Central memory CD8-positive, alpha-beta T cell (primary cell): ENCODE measurements at places on chromosomes 2 and 18.

- DNase-seq: no peak
Measured at GRCh38 chr2:21924640-21925285, 801.0 kb downstream of the TDRD15 start.

GRCh38 chr2:235984552-235984951 is 183.6 kb downstream of the GBX2 start:
- no peak for DNase-seq

GRCh38 chr2:82852787-82853186 is 1606.3 kb downstream of the SUCLG1 start:
- no peak for DNase-seq

- no peak for DNase-seq
Measured at GRCh38 chr2:54858021-54858681, 134.7 kb downstream of the EML6 start.

- DNase-seq: no peak
Measured at GRCh38 chr2:20107776-20108175, 56.3 kb upstream of the LAPTM4A start.

DNA sequence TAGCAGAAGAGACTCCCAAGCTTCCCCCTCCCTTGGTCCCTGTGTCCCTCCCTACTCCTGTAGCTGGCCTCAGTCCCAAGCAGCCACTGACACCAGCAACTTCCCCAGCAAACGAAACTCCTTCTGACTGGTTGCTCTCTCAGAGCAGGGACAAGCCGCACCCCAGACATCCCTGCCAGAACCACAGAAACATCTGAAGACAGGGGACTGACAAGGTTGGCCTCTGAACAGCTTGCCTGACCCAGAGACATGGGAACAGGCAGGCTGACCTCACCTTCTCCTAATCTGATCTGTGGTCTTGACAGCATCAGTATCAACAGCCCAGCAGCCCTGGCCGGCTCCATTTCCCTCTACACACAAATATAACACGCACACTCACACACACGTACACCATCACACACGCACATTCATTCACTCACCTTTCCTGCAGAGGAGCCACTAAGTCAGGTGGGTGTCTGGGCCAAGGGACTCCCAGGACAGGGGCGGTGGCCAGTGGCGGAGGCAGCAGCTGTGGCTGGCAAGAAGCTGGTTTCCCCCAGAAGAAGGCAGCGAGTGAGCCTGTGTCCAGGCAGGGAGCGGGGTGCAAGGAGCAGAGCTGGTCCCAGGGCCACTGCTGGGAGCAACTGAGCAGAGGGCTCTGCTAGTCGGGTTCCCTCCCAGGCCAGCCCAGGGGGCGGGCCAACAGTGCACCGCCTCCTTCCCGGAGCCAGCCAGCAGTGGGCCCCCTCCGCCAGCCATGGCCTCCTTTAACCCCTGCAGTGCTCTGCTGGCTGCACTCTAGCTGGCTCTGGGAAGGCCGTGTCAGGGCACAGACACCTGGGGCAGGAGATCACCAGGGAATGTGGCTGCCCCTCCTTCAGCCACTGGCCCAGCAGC is 59.1 kb downstream of the TNS1 start:
- no peak for DNase-seq

GRCh38 chr18:60445341-60445740 is 72.8 kb upstream of the MC4R start:
- DNase-seq: no peak

- no peak for DNase-seq
Measured at GRCh38 chr2:206201075-206201848, 41.6 kb downstream of the EEF1B2 start.

DNA sequence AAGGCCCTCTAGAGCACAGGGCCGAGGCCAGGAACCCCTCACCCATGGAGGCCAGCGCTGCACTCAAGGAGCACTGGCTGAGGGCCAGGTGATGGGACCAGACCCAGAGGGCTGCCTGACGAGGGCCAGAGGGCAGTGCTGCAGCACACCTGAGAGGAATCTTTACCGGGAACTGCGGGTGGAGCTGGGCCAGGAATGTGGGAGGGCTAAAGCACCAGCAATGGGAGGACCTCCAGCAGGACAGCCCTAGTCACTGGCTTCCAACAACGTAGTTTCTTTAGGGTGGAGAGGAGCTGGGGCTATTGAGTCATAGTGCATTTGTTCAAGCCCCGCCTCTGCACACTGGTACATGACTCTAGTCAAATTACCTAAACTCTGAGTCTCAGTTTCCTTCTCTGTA is 143.4 kb downstream of the TMEM17 start:
- DNase-seq: no peak

GRCh38 chr2:196431957-196432356 is 207.6 kb upstream of the CCDC150 start:
- DNase-seq: no peak

GRCh38 chr2:198441246-198441645 is 636.9 kb downstream of the PLCL1 start:
- DNase-seq: no peak

GRCh38 chr2:120873958-120874887 is 138.6 kb downstream of the GLI2 start:
- no peak for DNase-seq

DNA sequence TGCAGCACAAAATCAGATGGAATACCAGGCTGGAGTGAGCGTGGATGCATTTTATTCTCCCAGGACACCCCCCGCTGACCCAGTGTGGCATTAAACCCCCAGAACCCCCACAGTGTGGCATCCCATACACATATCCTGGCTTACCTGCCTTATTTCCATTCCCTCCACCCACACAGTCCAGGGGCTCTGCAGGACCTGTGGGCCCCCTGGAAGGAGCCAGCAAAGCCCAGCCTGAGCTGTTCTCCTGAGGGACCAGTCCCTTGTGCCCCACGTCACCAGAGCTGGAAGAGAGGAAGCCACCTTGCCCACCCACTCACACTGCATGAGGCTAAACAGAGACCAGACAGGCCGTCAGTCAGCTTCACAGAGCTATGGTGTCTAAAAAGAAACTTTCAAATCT is 20.1 kb downstream of the ST8SIA5 start:
- no peak for DNase-seq

DNA sequence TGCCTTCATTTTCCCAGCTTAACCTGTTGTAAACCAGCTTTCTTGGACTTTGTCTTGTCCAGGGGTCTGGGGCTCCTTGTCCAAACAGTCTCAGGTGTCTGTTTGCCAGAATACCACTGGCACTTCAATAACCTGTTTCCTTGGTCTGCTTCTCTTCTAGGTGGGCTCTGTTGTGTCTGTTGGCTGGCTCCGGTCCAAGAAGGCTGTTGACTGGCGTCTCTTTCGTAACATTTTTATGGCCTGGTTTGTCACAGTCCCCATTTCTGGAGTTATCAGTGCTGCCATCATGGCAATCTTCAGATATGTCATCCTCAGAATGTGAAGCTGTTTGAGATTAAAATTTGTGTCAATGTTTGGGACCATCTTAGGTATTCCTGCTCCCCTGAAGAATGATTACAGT is 17.0 kb downstream of the SLC20A1 start:
- DNase-seq: no peak

DNA sequence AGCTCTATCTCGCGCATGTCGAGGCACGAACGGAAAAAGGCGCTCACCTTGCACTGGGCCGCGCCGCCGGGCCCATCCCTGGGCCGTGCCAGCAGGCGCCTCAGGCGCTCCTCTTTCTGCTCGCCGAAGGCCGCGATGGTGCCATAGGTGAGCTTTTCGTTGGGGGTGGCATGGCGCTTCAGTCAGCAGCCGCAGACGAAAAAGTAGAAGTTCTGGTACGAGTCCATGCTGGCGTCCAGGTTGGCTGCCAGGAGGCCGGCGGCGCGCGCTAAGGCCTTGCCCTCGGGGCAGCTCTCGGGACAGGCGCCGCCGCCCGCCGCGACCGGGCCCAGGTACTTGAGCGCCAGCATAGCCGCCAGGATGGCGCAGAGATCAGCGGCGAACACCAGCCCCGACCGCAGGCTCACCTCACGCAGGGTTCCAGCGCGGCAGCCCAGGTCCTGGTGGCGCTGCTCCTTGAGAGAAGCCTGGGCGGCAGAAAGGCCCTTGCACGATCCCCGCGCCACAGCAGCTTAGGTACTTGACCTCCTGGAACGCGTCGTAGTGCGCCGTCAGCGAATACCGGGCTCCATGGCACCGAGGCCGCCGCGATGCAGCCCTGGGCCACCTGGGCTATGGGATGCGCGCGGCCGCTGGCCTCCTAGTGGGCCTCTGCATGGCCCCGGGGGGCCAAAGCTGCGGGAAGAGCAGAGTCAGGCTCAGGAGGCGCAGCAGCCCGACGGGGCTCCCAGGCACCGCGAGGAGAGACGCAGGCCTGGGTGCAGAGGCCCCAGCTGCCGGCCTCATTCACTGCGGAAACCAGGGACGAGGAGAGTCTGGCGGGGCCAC is 12.8 kb downstream of the ALPG start:
- no peak for DNase-seq

DNA sequence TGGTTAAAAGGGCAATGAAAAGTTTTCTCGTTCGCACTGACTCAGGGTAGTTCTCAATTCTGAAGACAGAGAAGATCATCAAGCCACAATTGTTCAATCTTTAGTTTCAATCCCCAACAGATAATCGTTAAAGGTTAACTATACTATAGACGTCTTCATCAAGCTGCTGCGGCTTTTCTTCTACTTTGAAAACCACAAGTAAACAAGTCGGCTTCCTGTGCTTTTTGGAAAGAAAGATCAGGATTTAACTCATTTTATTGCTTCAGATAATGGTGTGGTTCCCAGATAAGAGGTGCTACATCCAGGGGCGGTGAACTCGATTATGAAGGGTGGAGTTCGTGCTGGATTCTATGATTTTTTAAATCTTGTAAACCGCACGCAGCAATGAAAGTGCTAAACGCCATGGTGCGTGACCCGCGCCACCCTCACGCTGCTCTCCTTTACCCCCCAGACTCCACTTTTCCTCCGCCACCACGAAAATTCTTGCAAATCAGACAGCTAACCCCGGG is 545 bp upstream of the CDCA7 start:
- no peak for DNase-seq

- DNase-seq: no peak
Measured at GRCh38 chr2:111667542-111668273, 216.3 kb downstream of the ANAPC1 start.

- no peak for DNase-seq
Measured at GRCh38 chr2:190266314-190266713, 53.3 kb downstream of the HIBCH start.

DNA sequence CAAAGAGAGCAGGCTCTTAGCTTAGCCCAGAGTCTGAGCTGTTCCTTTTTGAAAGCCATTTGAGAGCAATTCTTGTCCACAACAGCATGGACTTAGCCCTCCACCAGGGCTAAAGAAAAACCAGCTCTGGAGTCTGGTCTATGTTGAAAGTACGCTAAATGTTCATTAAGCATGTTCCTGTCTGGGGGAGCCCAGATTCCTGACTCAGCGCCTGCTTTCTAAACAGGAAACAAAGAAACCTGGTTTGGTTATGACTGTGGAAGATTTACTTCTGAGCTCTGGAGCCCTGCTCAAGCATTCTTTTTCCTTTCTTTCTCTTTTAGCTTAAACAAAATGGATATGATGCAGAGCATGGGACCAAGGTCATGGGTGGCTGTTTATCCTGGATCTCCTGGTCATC is 279.8 kb downstream of the RBM43 start:
- no peak for DNase-seq

DNA sequence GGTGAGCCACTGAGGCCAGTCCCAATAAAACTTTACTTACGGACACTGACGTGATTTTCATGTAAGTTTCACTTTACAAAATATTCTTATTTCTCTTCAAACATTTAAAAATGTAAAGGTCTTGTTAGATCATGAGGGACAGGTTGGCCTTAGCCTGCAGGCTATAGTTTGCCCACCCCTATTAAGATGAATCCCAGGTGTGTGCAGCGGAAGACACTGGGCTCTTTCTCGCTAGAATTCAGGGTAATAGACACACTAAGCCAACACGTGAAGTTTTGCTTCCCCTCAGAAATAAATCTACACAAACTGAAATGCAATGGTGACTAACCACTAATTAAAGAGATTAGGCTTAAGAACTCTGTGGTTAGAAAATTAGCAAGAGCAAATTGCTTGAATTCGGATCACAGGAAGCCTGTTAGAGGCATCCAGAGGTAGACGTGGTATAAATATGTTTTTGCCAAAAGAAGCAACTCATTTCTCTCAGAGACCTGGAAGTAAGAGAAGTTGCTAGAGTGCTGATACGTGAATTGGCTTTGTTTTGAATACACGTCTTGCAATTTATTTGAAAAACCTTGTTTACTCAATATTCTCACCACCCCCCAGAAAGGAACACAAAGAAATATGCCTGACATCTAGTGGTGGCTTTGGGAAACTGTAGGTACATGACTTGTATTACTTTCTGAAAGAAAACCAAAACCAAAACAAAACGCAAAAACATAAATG is 151.6 kb downstream of the DTNB start:
- DNase-seq: no peak

DNA sequence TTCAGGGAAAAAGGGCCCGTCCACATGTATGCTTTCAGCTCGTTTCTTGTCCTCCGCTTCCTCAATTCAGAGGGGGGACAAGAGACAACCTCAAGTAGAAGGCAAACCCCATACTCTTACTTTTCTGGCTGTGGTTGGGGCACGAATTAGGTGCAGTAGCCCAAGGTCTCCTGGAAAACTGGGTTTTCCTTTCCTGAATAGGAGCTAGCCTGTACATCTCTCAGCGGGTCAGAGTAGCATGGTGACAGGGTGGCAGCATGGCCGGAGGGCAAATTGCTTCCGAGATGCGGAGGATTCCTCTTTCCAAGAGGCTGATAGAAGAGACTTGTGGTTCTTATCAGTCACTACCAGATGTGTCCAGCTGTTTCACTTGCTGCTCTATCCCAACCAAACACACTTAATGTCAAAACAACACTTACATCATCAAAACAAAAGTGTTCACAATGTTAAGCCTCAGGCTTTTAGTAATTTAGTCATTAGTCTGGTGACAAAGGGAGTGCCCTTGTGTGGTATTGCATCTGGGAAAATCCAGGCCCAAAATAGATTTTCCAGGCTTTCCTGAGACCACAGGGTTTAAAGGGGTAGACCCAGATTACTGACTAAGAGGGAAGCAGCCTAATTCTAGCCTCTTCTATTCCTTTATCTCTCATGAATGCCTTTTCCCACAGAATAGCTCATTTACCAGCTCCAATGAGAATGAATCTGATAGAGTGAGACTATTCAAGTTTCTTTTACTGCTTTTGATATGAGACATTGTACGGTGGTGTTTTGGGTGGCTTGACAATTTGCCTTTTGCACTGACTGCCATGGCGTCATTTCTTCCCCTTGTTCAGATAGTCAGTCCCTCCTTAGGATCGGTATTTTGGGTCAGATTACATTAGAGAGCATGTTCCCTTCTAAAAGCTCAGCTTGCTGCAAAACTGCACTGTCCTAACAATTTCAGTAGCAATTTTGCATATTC is 162.0 kb downstream of the LTBP1 start:
- no peak for DNase-seq

GRCh38 chr2:191670076-191670475 is 7.9 kb upstream of the NABP1 start:
- no peak for DNase-seq

GRCh38 chr2:200051611-200051945 is 96.2 kb downstream of the MAIP1 start:
- DNase-seq: no peak
